ENCODE measurements at places on chromosomes 11 and 22. TPM values are rescaled to one million over a fixed set of nuclear protein-coding genes. Genes with fewer than 3 reads are reported as not detected.

DNA sequence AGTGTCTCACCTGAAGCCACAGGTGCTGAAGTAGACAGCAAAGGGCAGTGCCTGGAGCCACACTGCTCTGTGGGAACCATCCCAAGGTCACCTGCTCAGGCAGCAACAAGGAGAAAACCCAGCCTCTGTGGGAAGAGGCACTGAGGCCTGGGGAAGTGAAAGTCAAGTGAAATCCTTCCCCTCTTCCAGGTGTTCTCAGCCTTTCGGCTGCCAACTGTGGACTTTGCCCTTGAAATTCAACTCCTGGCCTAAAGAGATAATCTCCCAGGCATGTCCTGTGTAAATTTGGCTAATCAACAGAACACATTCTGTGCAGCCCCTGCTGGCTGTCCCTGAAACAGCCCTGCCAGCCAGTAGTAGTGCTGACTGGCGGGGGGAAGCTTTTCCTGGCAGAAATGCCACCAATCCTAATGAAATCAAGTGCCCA lies 112.1 kb downstream of the RPL27A start:
- no peak for DNase-seq

The MADD gene
- polyA plus RNA-seq, result 16.2 TPM

DNA sequence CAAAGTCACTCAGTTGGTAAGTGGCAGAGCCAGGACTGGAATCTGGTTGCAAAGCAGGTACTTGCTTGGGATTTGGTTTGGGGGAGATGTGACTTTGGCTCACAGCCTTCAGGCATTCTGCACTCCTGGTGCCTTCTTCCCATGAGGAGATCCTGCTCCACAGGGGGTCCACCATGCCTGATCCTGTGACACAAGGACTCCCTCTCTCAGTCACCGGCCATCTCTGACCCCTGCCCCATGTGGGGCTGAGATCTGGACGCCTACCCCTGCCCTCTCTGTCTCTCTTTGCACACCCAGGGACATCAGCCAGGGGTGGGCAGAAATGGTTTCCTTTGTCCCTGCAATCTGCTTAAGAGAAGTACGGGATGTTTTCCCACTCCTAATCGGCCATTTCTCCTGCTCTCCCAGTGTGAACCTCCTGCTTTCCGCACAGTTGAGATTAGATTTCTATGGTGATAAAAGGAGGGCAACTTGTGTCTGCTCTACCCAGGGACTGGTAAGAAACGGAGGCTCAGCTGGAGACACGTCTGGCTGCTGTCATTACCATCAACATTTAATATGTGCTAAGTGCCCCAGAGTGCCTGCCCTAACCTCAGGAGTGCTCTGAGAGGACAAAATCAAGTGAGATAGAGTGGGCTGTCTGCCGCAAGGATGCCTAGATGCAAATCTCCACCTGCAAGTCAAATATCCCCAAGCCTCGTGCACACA lies 11.1 kb upstream of the FXYD6 start:
- DNase-seq, result no peak

The VPREB1 gene
- 23.1 TPM for polyA plus RNA-seq

GRCh38 chr22:19862619-19863246 lies 8.1 kb upstream of the GNB1L start:
- DNase-seq, result no peak

DNA sequence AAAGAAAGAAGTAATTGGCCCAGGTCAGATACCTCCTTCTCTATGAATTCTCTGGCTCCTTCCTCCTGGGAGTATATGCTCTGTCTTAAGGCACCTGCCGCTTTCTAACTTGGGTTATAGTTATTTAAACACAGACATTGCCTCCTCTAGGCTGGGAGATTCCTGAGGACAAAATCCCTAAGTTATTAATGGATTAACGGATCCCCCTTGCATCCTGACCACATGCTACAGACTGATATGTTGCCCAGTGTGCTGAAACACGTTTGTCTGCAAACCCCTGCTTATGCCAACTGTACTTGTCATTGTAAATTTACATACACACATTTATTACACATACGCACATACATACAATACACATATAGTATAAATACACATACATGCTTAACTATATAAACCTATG lies 35.3 kb downstream of the PACSIN2 start:
- no peak for DNase-seq
